ENCODE measurements at places on chromosomes 16 and 17.

DNA sequence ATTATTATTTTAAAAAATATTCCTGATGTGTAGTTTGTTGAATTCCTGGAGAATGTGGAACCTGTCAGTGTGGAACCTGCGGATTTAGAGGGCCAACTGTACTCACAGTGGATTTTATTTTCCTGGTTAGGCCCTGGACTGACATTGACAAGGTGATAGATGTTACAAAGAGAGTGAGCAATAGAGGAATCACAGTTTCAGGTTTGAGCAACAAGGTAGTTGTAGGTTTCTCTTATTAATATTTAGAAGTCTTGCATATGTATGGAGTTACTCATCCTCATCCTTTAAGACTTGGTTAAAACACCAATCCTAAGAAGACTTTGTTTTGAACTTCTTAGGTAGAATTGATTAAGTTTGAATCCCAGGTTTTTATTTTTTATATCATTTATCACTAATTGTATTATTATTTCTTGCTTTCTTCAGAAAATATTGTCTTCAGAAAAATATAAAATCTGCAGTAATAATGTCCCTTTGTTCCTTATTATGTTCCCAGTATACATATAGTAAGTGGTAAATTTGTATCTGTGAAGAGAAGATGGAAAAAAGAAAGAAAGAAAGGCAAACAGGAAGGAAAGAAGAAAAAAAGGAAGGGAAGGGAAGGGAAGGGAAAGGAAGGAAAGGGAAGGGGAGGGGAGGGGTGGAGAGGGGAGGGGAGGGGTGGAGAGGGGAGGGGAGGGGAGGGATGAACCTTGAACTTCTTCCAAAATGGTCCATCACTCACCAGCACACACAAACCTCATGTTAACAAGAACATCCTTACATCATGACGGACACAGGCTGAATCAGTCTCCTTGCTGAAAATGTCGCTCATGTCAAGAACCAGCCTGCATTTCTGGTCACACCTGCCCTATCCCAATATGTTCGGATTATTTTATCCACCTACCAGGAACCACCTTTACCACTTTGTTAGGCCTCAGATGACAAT, 867.2 kb downstream of the CDH11 start:
- DNase-seq: no peak

- DNase-seq: no peak
Measured at GRCh38 chr17:50048146-50048720, 7.7 kb upstream of the ITGA3 start.

- DNase-seq: no peak
Measured at GRCh38 chr16:64627781-64628180, 494.1 kb downstream of the CDH11 start.

DNA sequence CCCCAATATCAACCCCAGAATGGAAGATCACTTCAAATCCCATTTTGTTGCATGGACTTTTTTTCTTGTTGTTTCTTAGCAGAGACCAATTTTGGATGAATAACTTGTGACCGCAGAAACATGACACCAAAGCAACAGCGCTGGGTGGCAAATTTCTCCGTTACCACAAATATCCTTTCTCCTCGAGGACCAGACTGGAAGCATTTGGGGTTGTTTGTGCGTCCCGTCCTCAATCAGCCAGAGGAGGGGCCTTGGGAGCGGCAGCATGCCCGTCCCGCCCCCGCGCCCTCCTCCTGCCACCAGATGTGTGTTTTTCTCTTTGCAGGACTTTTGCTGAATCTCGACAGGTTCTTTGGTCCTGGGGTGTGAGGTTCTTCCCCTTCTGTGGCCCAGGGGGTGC, 282.5 kb upstream of the FOXF1 start:
- DNase-seq: no peak

DNA sequence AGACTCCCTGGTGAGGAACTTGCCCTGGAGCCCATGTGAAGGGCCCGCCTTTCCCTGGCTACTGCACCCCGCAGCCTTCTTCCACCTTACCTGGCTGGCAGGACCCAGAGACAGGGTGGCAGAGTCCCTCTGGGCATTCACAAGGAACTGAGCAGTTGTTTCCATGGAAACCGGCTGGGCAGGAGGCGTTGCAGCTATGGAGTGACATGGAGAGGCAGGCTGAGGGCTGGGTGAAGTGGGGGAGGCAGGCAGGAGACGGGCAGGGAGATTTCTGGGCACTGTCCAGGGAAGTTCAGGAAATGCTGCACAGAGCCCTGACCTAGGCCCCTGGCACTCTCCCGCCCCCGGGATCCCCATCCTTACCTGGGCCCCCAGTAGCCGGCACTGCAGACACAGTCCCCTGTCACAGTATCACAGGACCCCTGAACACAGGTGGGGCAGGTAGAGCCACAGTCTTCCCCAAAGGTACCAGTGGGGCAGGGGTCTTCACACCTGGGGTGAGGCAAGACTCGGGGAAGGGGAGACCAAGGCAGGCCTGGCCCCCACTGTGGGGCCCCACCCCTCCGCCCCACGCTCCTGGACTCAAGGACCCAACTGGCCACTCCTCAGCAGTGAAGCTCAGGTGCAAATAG, 5.9 kb downstream of the SCARF1 start:
- DNase-seq: no peak
